ENCODE measurements at places on chromosomes 4 and X.
A peak's percentile ranks its signal among the peaks of the same experiment; 100 is the strongest.

DNA sequence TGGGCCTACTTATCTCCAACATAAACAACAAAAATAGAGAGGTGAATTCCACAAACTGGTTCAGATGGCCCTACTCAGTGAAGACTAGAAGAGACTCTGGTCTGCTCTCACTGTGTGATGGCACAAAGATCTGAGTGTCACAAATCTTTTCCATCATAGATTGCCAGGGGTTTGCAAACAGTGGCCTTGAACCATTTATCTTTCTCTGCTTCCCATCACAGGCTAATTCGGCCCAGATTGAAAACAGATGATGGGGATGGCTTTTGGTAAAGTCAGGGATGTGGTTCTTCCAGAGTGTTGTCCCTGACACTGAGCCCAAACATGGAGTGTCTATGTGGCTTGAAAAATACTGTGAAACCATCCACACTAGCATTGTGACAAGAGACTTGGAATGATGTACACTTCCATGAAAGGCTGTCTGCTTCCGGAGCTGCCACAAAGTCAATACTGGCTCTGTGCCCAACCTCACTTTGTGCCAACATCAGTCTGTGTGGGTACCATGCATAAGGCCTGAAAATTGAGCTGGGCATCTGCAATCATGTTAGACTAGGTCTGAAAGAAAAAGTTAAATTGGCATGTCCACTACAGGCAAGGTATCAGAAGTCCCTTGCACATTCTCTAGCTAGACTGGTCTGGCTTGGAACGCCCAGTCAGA is 25.2 kb upstream of the PLAC1 start:
- no peak for DNase-seq

DNA sequence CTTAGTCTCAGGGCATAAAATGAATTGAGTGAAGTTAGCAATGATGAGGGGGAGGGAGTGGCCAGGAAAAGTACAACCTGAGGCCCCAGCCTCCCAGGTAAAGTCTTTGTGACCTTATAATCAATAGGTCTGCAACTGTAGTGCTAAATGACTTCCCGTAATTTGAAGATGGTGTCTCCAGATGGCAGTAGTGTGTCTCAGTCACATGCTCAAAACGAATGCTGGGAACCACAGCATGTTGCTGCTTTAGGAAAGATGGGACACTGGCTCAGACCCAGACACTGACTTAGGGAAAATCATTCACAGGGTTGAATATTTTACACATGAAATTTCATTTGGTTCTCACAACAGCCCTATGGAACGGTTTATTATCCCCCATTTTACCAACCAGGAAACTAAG is 10.3 kb downstream of the SRPX2 start:
- DNase-seq: peak; percentile 3

DNA sequence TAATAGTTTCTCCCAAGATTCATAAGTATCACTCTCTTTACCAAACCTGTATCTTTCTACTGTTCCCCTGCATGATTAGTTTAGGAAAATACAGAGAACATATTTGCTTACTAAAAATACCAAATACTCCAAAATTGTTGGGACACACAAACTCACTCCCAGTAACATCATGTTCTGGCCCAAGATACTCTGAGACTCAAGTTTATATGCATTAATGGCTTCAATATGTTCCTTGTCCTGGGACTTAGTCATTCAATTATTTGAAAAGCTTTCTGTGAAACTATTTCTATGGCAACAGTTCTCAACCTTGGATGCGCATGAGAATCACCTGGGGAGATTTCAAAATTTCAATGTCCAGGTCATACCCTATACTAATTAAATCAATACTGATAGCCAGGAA is 138.9 kb upstream of the PTCHD1 start:
- DNase-seq: no peak

GRCh38 chr4:71066737-71067716 is 73.6 kb downstream of the DCK start:
- DNase-seq: no peak

GRCh38 chr4:158915683-158916241 is 146.9 kb downstream of the FNIP2 start:
- DNase-seq: no peak

DNA sequence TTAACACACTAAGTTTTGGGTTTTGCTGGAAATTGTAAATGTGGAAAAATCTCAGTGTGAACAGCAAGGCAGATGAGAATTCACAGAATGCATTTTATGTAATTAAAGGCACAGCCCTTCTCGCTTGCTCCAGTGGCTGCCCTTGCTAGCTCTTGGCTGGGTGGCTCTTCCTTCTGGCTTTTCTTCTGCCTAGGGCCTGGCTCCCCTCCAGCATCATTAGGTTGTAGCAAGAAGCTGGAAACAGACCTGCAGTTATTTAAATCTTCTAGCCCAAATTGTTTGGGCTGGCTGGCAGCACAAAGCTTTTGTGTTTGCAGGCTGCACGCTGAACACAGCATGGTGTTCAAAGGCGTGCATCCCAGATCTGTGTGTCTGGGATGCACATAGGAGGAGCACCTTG is 56.5 kb downstream of the LIMCH1 start:
- DNase-seq: no peak

GRCh38 chrX:48493890-48494364 is 14.9 kb upstream of the PORCN start:
- DNase-seq: no peak

DNA sequence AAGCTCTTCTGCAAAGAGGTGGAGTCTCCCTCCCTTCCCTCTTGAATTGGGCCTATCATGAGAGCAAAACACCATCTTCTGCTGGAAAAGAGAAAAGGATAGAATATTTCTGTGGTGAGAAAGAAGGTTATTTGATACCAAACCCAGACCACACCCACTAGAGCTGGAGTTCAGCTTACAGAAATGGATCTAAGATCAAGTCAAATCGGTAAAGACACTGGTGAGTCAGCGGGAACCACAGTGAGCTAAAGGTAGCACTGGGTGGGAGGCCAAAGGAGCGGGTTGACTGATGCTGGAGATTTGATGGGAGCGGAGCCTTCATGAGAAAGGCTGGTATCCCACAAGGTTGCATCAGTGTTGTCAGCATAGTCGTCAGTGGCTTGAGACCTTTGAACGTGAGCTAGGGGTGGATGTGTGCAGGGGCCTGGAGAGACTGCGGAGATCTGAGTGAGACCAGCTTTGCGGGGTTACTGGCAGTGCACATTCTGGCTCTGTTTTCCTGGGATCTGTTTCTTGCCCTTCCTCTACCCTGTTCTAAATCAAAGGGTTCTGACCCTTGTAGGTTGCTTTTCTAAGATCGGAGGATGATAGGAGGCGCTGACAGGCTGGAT is 106.4 kb upstream of the SCOC start:
- DNase-seq: no peak

DNA sequence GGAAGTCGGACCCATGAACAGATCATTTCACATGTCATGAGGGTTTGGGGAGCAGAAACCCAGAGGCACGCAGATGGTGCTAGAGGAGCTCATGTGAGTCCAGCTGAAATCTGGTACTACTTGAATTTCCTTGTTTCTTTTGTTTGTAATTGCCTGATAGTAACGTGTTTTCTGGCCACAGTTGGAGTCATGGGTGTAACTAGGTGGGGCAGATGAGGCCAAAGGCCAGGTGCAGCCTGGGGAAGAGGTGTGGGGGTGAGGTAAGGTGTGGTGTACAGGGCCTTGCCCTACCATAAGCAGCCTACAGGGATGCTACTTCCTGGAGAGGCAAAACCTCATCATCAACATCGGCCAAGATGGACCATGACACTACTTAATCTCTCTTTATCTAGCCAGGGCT is 271.4 kb downstream of the PTTG2 start:
- DNase-seq: no peak

- DNase-seq: no peak
These were observed 429.1 kb upstream of the FTHL17 start for GRCh38 chrX:31500921-31501320.

DNA sequence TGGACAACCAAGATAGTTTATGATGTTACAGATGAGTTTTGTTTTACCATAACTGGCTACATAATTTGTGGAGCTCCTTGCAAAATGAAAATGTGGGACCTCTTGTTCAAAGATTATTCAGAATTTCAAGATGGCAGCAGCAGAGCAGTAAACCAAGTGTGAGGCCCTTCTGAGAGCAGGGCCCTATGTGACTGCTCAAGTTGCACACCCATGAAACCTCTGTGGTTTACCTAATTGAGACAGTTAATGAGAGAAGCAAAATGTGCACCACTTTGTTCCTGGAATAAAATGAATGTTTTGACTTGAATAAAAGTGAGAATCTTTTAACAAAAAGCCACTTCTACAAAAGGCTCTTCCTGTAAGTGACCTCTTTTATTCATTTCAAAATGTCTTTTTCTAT is 519.2 kb downstream of the RPA4 start:
- DNase-seq: no peak

GRCh38 chr4:158496030-158496741 is 25.5 kb upstream of the RXFP1 start:
- DNase-seq: no peak

- DNase-seq: no peak
These were observed 204.3 kb downstream of the VEGFC start for GRCh38 chr4:176588436-176588835.

GRCh38 chr4:48074657-48075056 is 58.1 kb downstream of the NIPAL1 start:
- DNase-seq: no peak

DNA sequence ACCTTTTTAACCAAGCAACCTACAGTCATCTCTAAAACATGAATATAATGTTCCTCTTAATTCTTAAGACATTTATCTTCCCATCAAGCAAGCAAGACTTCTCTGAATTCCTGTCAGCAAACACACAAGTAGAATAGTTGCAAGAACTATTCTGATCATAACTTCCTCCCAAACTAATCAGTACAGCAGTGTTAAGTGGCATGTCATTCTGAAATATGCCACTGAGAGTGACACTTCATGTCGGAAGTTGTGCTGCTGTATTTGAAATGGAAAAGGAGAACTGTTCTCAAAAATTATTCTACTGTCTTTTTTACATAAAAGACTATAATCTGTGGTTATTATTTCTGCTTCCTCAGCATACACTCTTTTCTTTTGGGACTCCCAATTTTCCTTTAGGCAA is 546.6 kb downstream of the PCDH18 start:
- DNase-seq: no peak

GRCh38 chrX:16039834-16040233 is 83.5 kb upstream of the GRPR start:
- DNase-seq: no peak

GRCh38 chr4:108813261-108813660 is 50.4 kb upstream of the ETNPPL start:
- DNase-seq: no peak

GRCh38 chr4:39631700-39632079 is 7.0 kb downstream of the SMIM14 start:
- no peak for DNase-seq

DNA sequence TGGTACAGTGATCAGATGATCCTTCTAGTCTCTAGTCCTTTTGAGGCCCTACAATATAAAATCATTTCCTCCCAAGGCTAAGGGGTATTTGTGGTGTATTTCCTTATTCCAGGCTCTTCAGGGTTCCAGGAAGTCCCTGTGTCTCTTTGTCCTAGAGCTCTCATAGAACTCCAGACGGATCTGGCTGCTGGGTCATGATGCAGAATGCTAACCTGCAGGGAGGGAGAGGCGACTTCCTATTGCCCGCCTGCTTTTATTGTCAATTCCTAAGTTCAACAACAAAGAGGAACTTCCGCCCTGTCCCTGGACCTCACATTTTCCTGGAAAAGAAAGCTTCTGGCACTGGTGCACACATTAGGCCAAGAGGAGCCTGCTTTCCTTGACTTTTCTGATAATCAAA is 45.9 kb upstream of the ZNF827 start:
- no peak for DNase-seq

GRCh38 chr4:79854856-79855502 is 218.1 kb downstream of the ANTXR2 start:
- DNase-seq: no peak

DNA sequence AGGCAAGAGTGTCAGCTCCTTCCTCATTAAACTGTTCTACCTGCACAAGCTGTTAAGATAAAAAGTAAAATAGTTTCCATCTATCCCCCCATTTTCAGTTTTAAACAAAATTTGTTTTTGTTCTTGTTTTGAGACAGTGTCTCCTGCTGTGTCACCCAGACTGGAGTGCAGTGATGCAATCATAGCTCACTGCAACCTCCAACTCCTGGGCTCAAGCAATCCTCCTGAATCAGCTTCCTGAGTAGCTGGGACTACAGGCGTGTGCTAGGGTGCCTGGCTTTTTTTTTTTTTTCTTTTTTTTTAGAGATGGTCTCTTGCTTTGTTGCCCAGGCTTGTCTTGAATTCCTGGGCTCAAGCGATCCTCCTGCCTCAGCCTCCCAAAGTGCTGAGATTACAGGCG is 105.4 kb downstream of the HS6ST2 start:
- no peak for DNase-seq
